Right cardiac atrium (tissue), 5 donors: ENCODE measurements at places on chromosomes 7 and 10. TPM values are rescaled to one million over a fixed set of nuclear protein-coding genes. Genes with fewer than 3 reads are reported as not detected.

TMEM140 gene
- total RNA-seq = 10.1 TPM

PSMG3 gene
- 11.6 TPM for total RNA-seq

GPRIN2 gene
- not detected for total RNA-seq

SPDYE3 gene
- total RNA-seq = not detected

IGF2BP3 gene
- total RNA-seq = not detected

PLPP4 gene
- not detected for total RNA-seq

PTPN20 gene
- 26.6 TPM for total RNA-seq

C10orf90 gene
- not detected for total RNA-seq

CALHM1 gene
- total RNA-seq = not detected

TMEM196 gene
- total RNA-seq = not detected

NACAD gene
- 6.5 TPM for total RNA-seq

BBIP1 gene
- 27.8 TPM for total RNA-seq

CASP7 gene
- 17.2 TPM for total RNA-seq

VSTM4 gene
- total RNA-seq = 23.8 TPM

FANK1 gene
- total RNA-seq = 1.0 TPM
